ENCODE measurements at places on chromosomes 12 and 14.
A peak's percentile ranks its signal among the peaks of the same experiment; 100 is the strongest.

DNA sequence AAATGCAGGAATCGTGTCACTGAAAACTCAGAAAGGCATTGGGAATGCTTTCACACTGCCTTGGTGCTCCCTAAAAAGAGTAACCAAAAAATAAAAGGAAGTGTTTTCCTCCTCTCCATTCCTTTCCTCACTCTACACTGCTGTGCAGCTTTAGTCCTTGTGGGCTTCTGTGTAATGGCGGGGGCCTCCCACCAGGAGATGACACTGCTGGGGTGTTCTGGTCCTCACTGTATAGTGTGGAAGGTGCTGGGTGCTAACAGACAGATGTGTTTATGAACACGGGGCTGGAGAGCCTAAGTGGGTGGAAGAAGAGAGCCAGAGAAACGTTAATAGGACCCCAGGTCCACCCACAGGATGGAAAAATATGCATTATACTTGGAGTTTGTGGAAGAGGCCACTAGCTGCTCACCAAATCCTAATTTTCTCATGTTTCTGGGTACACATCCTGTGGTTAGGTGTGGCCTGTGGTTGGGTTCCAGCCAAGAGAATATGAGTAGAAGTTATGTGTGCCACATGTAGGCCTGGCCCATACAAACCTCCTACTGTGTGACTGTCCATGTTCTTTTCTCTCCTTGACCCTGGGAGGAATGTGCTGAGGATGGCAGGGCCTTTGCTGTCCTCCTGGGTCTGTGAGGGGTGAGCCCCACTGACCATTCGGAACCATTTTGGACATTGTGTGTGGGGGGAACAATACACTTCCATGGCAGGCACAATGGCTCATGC, 14.0 kb upstream of the C1S start:
- no peak for DNase-seq

DNA sequence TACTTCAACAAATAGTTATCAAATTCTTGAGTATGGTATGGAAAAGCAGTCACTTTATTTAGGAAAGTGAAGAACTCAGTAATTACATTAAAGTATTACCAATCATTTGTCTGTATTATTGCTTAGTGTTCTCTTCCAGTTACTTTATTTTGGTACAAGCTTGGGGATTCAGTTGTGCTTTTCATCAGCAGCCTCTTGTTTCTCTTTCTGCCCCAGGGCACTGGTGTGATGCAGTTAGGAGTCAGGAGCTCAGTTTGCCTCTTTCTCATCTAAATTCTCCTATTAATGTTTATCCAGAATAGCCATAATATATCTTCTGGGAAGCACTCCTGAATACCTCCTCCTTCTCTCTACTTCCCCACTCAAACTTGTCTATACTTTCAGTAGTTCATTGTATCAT, 25.7 kb downstream of the PMCH start:
- no peak for DNase-seq

DNA sequence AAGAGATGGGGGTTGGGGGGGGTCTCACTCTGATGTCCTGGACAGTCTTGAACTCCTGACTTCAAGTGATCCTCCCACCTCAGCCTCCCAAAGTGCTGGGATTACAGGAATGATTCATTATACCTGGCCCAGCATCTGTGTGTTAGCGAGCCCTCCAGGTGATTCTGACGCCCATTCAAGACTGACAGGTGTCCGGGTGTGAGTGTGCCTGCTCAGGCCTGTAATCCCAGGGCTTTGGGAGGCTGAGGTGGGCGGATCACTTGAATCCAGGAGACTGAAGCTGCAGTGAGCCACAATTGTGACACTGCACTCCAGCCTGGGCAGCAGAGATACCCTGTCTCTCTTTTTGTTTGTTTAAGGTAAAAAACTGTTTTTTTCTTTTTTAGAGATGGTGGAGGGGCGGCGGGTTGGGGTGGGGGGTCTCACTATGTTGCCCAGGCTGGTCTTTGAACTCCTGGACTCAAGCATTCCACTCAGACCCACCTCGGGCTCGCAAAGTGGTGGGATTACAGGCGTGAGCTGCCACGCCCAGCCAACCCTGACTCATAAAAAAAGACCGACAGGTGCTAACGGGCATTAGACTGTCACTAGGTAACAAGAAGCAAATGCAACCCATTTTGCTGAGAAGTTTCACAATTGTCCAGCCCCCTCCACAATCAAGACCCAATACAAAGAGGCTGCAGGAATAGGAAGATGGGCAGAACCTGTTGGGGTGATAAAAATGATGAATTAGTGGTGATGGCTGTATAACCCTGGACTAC, 4.7 kb downstream of the VSIG10 start:
- peak; percentile 3 for DNase-seq

DNA sequence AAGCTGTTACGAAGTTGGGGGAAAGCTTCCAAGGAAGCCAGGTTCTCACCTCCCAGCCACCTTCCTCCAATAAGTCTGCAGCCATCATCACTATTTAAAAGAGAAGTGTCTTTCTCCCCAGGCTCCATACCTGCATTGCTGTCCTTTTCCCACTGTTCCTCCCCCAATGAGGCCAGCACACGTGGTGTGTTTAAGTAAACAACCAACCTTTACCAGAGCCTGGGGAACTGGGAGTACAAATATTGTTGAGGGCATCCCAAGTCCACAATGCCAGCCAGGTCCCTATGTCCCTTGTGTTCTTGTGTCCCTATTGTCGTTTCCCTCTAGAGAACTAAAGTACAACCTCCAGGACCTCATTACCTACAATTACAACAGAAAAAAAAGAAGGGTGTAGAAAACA, 49.2 kb upstream of the PNMA1 start:
- no peak for DNase-seq

GRCh38 chr14:89015016-89015415, 190.6 kb downstream of the TTC8 start:
- no peak for DNase-seq

GRCh38 chr12:106780010-106780631, 5.6 kb downstream of the RIC8B start:
- DNase-seq = no peak

GRCh38 chr12:84542289-84542688, 370.3 kb downstream of the SLC6A15 start:
- no peak for DNase-seq

GRCh38 chr12:119859241-119859640, 17.9 kb downstream of the CIT start:
- DNase-seq = no peak

GRCh38 chr12:46459861-46460545, 87.4 kb upstream of the SLC38A2 start:
- no peak for DNase-seq

DNA sequence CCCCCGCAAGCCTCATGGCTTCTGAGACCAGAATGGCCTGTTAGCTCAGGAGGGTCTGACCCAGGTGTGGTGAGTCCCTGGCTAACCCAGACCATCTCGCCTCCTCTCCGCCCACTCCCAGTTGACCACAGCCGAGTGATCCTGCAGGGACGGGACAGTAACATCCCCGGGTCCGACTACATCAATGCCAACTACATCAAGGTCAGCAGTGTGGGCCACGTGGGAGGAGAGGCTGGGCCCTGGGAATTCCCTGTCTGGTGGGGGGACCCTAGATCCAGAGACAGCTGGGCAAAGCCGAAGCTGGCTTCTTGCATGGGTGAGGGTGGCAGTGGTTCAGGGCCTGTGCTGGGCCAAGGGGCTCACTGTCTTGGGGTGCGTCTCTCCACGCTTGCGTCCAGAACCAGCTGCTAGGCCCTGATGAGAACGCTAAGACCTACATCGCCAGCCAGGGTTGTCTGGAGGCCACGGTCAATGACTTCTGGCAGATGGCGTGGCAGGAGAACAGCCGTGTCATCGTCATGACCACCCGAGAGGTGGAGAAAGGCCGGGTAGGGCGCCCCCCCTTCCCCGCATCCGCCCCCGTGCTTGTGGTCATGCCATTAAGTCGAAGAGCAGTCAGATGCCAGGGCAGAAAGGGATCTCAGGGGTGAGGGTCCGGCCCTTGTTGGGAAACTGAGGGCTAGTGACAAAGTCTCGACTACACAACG, 5.0 kb downstream of the PTPN6 start:
- no peak for DNase-seq

DNA sequence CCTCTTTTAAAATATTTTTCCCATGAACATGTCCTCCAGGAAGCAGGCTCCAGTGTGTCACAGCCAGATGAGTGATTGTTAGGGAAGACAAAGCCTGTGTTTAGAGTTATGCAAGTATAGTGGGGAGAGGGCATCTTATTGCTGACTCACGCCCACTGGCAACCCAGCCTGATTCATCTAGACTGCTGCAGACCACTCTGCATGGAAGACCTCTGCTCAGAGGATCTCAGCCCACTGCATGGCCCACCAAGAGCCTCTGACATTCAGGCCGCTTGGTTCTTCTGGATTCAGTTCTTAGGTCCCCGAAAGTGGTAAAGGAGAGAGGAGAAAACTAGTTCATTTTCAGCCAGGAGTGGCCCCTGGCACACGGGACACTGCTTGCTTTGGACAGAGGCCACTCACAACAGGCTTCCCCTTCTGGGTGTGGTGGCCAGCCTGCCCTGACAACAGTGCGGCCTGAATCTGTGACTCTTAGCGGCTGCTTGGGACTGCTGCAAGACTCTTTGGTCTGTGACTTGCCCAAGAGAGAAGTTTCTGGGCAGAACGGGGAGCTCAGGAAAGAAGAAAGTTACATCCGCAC, 266.3 kb downstream of the ZFP36L1 start:
- DNase-seq = no peak

GRCh38 chr14:94295360-94296180, 2.5 kb upstream of the SERPINA10 start:
- no peak for DNase-seq

GRCh38 chr12:57835366-57836288, 10.9 kb downstream of the CTDSP2 start:
- no peak for DNase-seq

DNA sequence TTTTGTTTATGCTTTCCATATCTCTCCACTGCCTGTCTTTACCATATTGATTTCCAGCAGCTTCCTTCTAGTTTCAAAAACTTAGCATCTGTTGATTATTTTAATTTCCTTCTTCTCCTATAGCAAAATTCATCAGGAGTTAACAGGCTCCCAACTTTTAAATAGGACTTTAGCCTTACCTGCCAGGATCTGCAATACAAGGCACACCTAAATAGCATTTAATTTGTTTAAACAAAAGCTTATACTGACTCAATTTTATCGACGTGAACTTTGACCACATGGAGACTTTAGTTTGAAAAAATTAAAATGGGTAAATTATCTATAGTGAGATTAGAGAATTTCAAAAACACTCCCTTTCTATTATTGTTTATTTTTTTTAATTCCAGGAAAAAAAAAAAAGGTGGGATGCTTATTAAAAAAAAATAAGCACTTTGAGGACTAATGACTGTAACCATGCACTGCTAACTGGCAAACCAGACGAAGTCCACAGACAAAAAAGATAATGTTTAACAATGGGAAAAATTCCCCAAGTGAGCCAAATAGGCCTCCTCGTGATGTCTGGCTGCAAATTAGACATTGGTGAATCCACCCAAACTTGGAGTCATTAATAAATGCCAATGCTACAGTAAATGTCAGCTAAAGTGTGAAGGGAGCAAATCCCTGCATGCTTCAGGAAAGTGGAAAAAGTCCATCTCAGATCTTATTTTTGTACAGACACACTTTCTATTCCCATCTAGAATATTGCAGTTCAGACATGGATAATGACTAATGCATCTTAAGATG, 40.7 kb downstream of the RMST start:
- no peak for DNase-seq

- no peak for DNase-seq
These were observed 503.5 kb downstream of the LRFN5 start for GRCh38 chr14:42110167-42110566.

- DNase-seq = no peak
These were observed 110.4 kb downstream of the BCAT1 start for GRCh38 chr12:24838531-24838950.

GRCh38 chr12:96404696-96405095, 4.5 kb upstream of the CDK17 start:
- no peak for DNase-seq

DNA sequence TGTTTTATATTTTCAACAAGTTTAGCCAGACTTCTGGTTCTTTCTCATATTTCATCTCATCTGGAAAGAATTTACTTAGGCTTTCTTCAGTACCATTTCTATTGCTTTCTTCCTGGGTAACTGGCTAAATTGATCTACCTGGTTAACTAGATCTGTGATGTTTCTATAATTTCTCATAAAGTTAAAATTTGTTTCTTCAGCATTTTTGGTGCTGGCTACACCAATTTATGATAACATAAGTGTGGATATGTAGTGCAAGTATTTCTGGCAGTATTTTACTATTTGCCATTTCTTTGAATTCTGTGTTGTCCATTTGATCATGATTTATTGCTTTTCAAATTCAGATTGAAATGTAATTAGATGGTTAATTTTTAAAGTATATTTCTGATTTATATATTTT, 25.9 kb downstream of the ARHGAP5 start:
- no peak for DNase-seq

DNA sequence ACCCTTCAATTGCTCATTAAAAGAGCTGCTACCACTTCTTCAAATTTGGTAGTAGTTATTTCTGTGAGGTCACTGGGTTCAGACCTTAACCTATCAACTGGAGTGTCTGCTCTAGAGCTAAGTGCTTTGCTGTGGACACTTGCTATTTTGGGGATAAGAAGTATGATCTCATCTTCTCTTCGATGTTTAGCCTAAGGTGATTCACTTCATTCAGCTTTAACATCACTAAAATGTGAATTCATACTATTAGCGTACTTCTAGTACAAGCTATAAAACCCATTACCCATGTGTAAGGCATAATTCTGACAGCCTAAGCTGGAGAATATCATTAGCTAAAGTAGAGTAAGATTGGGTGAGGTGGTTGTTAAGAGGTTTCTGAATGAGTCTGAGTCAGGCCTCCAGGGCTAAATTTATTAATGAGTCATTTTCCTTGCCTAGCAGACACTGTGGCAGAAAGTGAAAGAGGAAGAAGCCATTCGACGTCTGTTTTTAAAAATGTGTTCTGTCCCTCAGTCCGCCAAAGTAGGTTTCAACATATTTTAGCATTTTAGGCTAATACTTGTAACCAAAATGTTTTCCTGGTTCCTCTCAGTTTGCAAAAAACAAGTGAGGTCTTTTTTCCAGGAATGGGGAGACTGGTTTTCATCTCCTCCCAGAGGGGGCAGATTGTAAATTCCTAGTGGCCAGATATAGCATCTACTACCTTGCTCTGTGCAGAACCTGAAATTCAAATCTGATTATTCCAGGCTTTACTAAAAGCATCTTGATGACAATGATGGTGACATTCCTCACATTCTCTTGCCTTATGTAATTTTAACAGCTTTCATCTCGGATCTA, 103.6 kb downstream of the SSPN start:
- no peak for DNase-seq

DNA sequence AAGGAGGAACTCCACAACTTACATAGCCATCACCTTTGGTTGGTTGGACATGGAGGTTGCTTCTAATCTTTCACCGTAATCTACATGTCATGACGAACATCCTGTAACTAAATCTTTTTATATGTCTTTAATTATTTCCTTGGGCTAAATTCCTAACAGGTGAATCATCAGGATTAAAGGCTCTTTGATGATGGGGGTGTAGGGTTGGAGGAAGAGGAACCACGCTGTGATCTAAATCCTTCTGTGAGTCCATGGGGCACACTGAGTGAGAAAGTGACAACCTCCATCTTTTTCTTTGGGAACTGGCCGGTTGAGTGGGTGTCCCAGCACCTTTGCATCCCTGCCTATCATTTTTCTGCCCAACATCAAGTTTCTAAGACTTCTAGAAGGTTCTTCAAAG, 31.1 kb upstream of the MAP1LC3B2 start:
- no peak for DNase-seq

All from posterior cingulate gyrus (tissue), 11 donors.